Neuronal stem cell (in vitro differentiated cells): ENCODE measurements at places on chromosomes 1 and 21.

DNA sequence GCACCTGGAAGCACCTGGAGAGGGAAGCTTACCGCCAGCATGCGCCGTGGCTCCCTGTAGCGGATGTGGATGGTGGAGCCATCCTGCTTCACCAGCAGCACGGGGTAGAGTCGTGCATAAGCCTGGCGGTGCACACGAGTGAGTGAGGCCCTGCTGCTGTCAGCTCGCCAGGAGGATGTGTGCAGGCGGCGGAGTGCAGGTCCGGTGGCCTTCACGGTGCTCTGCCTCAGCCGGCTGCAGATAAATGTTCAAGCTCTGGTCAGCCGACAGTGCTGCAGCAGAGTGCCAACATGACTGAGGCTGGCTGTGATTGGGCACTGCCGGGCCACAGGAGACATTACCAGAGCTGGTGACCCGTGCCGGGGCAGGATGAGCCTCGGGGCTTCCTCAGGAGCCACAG is 1.5 kb downstream of the MRPL55 start:
- DNase-seq, result no peak

DNA sequence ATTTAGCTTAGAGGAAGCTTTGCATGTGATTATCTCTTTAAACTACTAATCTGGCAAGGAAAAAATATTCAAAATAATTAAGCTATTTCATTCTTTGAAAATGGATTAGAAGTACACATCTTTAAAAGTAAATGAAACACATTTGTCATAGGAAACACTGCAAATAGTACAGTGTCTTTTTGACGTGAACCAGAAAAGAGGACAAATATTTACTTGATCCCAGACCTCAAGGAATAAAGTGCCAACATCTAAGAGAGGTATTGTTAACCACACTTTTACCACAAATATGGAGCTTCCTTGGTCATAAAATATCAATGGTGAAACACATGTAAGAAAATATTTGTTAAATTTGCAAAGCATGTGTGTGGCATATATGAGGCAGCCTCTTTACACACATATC is 159.9 kb downstream of the SNX7 start:
- no peak for DNase-seq

- DNase-seq, result no peak
Measured at GRCh38 chr21:33971492-33972013, 55.9 kb upstream of the ATP5PO start.

GRCh38 chr1:15401391-15402055 is 8.2 kb upstream of the EFHD2 start:
- no peak for DNase-seq

- no peak for DNase-seq
Measured at GRCh38 chr1:117562581-117563491, 43.0 kb upstream of the TENT5C start.

- no peak for DNase-seq
Measured at GRCh38 chr21:33199100-33199464, 30.7 kb upstream of the IFNAR2 start.

- no peak for DNase-seq
Measured at GRCh38 chr1:20282533-20282932, 8.1 kb upstream of the VWA5B1 start.

GRCh38 chr1:42231253-42231652 is 66.7 kb upstream of the GUCA2A start:
- DNase-seq, result no peak

DNA sequence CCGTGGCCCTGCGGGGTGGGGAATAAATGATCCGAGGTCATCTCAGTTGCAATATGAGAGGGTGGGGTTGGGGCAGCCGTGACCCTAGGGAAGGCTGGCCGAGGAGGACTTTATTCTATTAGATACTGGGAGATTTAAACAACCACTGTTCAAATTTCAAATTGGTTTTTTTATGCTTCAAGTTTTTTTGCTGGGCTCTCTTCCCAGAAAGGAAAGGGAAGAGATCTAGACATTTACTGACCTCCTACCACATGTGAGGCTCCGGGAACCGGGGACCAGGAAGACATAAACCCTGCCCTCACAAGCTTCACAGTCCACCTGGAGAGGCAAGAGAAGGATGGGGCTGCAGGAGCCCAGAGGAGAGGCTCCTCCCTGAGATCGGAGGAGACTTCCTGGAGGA is 207.3 kb downstream of the FOXD2 start:
- DNase-seq, result no peak

DNA sequence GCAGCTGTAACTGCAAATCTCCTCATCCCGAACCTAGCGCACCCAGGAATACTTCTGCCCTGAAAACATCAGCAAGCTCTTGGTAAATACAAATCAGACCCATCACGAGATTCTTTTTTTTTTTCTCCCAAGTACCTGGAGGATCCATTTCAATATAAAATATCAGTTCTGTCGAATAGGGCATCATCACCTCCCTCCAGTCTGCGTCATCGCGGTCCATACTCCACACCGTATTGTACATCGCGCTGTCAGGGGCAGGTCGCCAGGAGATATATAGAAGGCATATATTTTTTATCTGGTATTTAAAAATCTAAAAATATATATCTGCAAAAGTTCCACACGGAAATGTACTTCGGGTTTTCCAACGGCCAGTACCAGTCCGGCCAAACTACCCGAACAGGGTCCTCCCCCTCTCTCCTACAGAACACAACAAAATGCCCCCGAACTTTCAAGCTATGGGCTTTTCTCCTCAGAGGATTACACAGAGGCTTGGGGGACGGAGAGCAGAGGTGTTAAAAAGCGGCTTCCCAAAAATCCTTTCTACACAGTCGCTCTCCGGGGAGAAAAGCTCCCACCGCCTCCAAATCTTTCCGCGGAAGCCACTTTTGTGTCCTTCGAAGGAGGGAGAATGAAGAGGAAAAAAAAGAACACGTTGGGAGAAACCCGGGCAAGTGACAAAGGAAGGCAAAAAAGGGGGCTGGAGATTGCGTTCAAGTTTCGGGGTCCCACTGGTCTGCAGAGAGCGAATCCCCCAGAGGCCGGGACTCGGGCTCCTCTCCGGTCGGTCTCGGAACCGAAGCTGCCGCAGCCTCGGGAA is 509 bp downstream of the PIK3R3 start:
- DNase-seq, result no peak

DNA sequence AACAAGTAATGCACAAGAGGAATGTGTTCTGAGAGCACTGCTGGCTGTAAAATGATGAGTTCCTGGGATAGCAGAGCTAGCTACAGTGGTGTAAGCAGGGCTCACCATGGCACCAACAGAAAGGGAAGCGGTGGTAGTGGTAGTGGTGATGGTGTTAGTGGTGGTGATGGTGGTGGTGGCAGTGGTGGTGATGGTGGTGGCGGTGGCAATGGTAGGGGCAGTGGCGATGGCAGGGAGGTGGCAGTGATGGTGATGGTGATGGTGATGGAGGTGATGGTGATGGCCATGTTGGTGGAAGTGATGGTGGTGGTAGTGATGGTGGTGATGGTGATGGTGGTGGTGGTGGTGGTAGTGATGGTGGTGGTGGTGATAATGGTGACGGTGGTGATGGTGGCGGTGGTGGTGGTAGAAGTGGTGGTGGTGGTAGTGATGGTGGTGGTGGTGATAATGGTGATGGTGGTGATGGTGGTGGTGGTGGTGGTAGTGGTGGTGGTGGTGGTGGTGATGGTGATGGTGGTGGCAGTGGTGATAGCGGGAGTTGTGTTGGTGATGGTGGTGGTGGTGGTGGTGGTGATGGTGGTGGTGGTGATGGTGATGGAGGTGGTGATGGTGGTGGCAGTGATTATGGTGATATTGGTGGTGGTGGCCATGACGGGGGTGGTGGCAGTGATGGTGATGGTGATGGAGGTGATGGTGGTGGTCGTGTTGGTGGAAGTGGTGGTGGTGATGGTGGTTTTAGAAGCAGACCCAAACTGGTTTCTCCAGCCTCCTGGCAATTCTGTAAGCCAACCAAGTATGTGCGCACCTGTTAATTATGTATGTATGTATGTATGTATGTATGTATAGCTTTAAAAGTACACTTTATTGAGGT is 254.1 kb downstream of the TRABD2B start:
- DNase-seq, result no peak

GRCh38 chr1:201612645-201613044 is 73.7 kb downstream of the NAV1 start:
- no peak for DNase-seq

GRCh38 chr1:110087812-110088738 is 17.6 kb upstream of the ALX3 start:
- DNase-seq, result no peak

- no peak for DNase-seq
Measured at GRCh38 chr1:218983848-218984247, 189.8 kb upstream of the LYPLAL1 start.

GRCh38 chr1:198906739-198907422 is 268.0 kb downstream of the PTPRC start:
- no peak for DNase-seq

DNA sequence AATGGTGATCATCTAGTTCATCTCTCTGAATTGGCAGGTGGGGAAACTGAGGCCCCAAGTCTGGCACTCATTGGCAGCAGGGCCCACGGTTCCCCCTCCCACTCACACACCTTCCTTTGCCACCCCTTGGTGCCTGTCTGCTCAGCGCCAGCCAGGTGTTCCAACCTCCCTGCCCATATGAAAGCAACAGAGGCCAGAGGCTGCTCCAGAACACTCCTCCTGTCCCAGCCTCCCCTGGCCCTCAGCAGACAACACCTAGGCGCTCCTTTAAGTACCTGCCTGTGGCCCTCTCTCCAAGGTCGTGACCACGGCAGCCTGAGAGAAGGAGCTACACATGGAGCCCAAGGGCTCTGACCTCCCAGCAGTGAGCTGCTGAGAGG is 362.3 kb upstream of the VAMP3 start:
- DNase-seq, result no peak

DNA sequence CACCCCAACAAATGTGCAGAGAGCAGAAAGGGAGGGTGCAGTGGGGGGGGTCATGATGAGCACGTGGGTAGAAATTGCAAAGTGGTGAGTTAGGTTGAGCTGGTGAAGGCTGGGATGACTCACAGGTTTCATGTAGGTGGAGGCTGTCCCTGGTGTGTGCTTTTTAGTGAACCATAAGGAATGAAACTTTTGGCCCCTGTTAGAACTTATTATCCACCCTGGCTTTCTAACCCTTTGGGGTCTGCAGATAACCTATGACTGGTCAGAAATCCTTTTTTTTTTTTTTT is 46.9 kb downstream of the DOP1B start:
- DNase-seq, result no peak

DNA sequence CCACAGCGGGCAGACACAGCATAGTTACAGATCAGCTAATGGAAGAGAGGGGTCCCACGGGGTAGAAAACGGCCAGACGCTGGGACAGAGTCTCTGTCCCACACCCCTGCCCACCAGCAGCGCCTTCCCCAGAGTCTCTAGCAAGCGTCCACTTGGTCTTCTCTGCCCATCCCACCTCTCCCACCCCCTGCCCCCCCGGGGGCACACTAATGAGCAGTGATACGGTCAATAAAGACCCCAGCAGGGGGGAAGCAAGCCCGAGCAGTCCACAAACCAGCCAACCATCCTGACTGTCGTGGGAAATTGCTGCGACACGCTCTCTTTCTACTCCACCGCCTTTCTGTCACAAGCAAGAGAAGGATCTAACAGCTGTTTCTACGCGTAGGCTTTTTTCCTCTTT is 374.7 kb downstream of the NPHP4 start:
- DNase-seq, result no peak

DNA sequence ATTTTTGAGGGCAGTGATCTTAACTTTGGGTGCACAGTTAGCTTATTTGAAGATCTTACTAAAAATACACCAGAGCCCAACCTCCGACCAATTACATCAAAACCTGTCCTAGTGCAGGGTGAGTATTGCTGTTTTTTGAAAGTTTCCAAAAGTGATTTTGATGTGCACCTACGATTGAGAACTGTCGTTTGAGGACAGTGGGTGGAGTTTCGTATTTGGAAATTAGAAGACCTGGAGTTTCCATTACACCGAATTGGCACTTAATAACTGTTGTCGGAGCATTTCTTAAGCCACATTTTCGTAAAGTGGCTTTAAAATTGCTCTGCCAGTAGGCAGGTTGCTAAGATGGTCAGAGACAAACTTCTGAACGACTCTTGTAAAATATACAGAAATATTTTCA is 1.1 kb downstream of the SOD1 start:
- no peak for DNase-seq

- no peak for DNase-seq
Measured at GRCh38 chr1:188154761-188155160, 1326.0 kb downstream of the PLA2G4A start.

- no peak for DNase-seq
Measured at GRCh38 chr1:244010703-244011123, 40.4 kb upstream of the ZBTB18 start.

DNA sequence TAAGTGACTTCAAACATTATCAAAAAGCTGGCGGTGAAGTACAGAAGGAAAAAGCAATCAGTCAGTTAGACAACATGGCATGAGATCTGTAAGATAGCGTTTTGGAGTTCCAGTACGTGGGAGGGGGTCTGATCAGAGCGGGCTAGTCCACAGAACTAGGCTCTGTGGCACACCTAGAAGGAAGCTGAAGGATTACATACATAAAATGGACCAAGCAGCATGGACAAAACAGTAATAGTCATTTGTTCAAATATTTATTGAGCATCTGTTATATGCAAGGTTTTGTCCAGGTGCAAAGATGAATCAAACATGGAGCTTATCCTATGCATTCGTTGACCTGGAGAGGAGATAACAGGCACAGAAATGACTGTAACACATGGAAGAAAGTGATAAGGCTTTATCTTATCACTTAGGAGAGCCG is 22.9 kb upstream of the PLA2G2E start:
- DNase-seq, result no peak

DNA sequence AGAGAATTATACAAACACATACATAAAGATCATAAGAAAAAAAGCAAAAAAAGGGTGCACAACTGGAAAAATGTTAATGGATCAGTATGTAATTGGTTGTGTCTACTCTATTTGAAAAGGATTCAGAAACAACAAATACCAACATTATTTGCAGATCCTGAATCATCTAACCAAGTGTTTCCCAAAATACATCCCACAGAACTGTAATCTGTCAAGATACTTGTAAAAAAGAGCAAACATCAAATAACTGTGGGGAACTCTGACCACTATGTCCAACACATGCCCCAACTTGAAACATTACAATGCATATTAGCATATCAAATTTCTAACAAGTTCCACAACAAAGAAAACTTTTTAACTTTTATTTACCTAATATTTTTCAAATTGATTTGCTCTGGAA is 22.6 kb downstream of the ANKRD13C start:
- no peak for DNase-seq

GRCh38 chr1:214331827-214332423 is 51.0 kb downstream of the SMYD2 start:
- DNase-seq, result no peak

GRCh38 chr21:45463871-45464270 is 58.9 kb downstream of the COL18A1 start:
- no peak for DNase-seq

DNA sequence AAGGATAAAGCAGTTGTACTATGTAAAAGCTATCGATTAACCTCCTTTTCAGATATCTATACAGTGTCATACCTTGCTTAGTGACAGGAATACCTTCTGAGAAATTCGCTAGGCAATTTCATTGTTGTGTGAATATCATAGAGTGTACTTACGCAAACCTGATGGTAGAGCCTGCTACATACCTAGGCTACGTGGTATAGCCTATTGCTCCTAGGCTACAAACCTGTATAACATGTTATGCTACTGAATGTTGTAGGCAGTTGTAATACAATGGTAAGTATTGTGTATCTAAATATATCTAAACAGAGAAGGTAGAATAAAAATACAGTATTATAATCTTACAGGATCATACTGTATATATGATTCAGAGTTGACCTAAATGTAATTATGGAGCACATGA is 26.5 kb downstream of the FLVCR1 start:
- DNase-seq, result no peak

- DNase-seq, result no peak
Measured at GRCh38 chr1:199866210-199866617, 161.3 kb upstream of the NR5A2 start.

GRCh38 chr1:11238311-11238710 is 24.0 kb downstream of the MTOR start:
- DNase-seq, result no peak
